ENCODE measurements at places on chromosomes 7 and 10.

DNA sequence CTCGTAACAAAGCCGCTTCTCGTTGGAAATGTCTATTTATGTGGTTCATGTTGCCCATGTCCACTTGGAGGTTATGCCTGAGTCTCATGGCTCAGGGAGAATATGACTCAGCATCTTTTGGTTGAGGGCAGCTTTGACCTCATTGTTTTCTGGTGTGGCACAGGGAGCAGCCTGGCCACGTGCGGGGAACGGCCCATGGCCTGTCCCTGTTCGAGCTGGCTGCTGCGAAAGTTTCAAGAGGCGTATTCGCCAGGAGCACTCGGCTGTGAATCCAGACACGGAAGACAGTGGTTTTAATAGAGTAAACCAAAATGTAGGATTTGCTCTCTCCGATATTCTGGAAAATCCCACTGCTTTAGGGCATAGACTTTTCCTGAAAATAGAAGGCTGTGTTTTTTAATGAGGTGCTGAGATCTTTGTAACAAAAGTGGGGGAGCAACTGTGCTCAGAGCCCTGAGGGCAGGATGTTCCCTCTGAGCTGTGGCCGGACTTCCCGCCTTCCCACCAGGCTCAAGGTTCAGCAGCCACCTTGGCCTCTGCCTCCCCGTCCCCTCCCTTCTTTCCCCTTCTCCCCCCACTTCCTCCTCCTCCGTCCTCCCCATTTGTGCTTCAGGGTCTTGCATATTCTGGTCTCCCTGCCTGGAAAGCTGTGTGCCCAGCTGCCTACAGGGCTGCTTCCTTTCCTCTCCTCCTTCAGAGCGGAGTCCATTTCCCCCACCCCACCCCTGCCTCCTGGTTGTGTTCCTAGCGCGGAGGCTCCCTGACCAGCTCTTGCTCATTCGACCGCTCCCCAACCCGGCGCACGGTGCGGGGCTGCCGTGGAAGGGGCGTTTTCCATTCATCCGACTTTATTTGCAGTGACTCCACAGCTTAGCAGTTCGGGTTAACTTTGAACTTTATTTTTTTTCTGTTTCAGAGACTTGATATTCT lies 642.0 kb downstream of the SDK1 start:
- no peak for DNase-seq

DNA sequence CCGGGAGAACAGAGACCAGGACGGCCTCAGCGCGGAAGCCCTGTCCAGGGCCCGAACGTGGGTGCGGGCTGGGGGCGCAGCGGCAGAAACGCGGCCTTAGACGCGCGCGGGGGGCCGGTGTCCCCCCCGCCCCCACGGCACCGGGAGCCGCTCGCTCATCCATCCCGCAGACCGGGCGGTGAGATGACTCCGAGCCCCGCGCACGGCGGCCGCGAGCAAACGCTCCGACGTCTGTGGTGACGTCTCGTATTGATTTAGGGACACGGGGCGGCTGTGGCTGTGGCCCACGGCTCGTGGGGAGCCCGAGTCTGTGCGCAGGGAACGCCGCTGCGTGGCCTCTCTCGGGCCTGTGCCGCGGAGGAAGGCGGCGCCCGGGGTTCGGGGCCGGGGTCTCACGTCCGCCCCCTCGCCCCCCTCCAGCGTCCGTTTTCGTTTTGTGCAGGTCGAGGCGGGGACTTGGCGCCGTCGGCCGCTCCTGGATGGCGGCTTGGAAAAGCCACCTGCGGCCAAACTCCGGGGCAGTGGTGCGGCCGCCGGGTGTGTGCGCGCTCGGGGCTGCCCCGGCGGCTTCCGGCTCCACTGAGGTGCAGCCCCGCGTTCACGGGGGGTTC lies 1.0 kb upstream of the NKX6-2 start:
- DNase-seq: no peak

DNA sequence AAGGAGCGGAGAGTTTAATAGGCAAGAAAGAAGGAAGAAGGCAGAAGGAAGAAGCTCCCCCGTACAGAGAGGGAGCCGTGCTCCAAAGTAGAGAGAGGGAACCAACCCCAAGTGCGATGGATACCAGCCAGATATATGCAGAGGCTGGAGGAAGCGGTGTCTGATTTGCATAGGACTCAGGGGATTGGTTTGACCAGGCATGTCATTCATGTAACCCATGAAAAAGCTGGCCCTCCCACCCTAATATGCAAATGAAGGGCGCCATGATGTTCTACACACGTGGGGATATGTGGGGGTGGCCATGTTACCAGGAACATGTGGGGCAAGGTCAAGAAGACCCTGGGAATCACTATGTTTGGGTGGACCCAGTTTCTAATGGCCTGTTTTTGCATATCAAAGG lies 40.6 kb upstream of the FAM3C start:
- no peak for DNase-seq

DNA sequence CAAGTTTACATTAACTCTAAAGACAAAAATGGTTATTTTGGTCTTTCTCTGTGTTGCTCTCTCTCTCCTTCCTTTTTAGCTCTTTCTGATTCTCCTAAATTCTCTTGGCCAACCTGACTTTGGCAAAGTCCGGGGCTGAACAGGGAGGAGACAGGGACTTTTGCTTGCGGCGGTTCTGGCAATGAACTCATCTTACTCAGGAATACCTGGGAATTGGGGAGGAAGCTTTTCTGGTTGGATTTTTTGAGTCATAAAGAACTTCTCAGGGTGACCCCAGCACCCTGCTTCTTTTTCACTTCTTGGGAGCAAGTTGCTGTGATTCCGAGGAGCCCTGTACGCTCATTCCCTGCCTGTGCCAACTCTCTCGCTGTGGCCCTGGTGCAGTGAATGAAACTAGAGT lies 16.0 kb downstream of the GATA3 start:
- DNase-seq: no peak

- no peak for DNase-seq
Observed at GRCh38 chr7:140769852-140770251, 73.3 kb downstream of the NDUFB2 start.

DNA sequence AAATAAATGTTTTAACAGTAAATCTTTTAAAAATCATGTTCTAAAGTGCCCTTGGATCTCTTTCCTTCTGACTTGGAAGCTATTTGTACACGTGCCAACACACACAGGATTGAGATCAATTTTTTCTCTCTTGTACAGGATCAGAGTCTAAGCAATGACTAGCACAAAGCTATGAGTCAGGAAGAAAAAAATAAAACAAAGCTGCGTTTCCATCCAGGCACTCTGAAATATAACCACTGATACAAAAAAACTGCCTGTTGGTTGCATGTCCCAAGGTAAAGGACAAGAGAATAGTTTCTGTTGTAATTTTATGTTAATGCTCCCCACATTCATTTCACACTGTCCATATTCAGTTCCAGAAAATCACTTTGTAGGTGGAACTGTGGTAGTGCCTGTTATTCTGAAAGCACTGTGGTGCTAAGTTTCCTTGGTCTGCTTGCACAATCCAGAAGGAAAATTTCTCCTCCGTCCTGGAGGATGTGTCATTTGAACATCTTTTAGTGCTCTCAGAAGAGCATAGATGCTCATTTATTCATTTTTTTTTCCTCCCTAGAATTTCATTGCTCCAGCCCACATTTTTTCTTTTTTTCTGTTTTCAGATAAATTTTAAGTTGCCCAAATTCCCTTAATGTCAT lies 113.4 kb downstream of the PLXDC2 start:
- no peak for DNase-seq

DNA sequence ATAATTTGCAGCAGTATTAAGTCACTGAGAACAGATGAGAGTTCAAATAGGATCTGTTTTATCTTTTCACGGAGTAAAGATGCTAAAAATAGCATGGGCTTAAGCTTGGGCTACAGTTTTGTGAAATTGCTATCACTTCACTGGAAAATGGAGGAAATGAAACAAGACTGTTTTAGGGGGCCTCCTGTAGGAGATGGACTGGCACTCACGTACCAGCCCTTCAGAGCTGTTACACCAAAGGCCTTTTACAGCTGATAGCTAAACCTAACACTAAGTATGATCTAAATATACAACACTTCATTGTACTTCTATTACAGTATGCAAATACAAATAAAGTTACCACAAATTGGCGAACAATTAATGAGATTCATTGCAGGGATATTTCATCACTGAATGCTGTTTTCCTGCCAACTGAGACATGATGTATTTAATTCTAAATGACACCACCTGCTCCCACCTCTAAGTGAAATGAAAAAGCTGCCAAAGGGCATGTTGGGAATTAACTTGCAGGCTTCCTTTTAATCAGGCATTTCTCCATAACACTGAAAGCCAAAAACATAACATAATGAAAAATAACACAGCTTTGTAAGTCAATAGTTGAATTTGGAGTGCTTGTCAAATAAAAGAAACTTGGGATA lies 304.5 kb upstream of the LRRN3 start:
- DNase-seq: no peak

- DNase-seq: no peak
Observed at GRCh38 chr10:124117511-124117785, 24.1 kb upstream of the CHST15 start.

DNA sequence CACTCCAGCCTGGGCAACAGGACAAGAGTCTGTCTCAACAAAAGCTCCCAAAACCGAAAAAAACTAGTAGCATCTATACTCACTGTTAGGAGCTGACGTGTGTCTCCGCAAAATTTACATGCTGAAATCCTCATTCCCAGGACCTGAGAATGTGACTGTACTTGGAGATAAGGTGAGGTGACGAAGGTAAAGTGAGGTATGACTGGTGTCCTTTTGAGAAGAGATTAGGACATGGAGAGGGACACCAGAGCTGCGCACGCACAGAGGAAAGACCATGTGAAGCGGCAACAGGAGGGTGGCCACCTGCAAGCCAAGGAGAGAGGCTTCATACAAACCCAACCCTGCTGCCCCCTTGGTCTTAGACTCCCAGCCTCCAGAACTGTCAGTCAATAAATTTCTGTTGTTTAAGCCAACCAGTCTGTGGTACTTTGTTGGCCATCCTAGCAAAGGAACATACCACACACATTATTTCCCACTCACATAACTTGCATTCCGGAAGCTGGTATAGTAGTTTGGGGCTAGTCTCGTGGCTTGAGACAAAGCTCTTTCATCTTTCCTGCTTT lies 1154.0 kb upstream of the CELF2 start:
- no peak for DNase-seq

- DNase-seq: no peak
Observed at GRCh38 chr7:41816111-41816510, 113.2 kb upstream of the INHBA start.

DNA sequence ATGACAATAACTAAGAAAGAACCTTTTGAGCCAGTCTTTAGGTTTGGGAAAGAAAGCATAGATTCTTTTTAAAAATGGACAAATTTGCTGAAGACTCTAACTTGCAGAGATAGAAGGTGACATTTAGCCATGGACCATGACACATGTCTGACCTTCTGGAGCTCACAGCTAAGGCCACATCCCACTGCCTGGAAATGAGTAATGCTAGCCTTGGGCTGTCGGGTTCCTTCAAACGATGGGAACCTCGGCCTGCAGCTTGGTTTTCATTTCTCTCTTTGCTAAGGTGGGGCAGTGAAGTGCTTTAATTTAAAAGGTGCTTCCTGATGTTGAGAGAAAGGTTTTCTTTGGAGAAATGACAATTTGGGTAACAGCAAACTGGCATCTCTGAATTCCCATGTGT lies 223.2 kb downstream of the FANK1 start:
- DNase-seq: no peak

DNA sequence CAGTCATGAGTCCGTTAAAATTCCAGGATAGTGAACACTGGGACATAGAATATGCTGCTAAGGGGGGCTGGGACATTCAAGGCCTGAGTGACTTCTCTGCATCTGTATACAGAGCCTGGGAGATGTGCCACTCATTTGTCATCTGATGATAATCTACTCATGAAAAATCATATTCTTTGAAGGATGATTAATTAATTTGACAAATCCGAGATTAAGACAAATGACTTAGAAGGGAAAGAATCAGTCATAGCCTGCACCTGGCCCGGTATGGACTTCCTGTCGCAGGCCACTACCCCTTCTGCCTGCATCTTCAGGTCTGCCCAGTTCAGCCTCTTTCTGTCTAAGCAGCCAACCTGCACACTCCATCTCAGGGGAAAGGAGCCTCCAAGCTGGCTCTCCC lies 18.8 kb upstream of the FAM170B start:
- DNase-seq: no peak

- DNase-seq: no peak
Observed at GRCh38 chr7:28792858-28793257, 165.3 kb downstream of the TRIL start.

GRCh38 chr7:66043681-66044497 lies 31.7 kb upstream of the ASL start:
- peak; percentile 25 for DNase-seq

Measured in activated naive CD4-positive, alpha-beta T cell treated with Interleukin-2 at 50 U/mL for 16 hours (primary cell).